ENCODE measurements at places on chromosomes 2 and 18.

DNA sequence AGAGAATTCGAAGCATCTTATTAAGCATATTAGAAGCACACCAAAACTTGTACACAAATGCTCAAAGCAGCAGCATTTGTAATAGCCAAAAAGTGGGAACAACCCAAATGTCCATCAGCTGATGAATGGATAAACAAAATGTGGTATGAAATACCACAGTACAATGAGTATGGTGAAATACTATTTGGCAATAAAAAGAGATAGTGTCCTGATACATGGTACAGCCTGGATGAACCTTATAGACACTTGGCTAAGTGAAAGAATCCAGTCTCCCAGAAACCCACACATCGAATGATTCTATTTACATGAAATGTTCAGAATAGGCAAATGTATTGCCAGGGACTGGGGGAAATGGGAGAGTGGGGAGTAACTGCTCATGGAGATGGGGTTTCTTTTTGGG is 3.0 kb downstream of the SPATA3 start:
- no peak for DNase-seq

DNA sequence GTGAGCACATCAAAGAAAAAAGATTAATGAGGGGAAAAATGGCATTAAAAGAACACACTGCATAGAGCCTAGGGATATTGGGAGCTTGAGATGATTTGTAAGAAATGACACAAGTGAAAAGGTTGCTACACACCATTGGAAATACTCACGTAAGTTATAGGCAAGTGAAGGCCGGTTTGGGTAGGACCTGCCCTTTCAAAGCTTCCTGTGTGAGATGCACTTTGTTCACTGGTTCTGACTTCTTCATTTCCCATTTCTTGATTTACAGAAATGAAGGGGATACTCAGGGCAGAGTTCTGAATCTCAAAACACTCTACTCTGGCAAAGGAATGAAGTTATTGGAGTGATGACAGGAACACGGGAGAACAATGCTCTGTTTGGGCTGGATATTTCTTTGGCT is at the start of gene IL18RAP:
Gene IL18RAP, plus strand, starts transcription at position 251 of the 400 bp plus-strand sequence. Its CDS starts 118 bp downstream, at position 369.
- DNase-seq: no peak

DNA sequence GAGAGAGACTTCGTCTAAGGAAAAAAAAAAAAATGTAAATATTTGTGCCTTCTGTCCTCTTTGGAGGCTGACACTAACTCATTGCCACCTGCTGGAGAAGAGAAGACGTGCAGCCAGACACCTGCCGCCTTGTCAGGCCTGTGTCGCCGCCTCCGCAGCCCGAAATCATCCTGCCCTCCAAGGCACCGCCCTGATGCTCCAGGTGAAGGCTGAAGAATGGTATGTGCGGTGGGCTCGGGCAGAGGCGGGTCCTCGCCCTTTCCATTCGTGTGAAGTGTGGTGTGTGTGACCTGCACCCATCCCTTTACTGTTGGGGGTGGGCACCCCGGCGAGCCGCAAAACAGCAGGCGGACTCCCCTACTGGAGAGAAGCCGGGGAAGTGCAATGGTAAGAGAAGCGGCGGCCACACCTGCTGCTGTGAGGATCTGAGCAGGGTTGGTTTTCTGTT is 60.4 kb downstream of the FAM161A start:
- DNase-seq: peak; percentile 89

- no peak for DNase-seq
Measured at GRCh38 chr2:123073371-123073770, 951.7 kb upstream of the CNTNAP5 start.
